Activated T-helper 2 cell treated with anti-CD3 and anti-CD28 coated beads, Interferon-gamma antibody, Interleukin-2, Interleukin-4, amounts not matched to agents 10 μg/mL and 5 μg/mL and 100 μg/mL, durations not matched to agents 14 hours and 24 hours and 36 hours (primary cell): ENCODE measurements at places on chromosomes 6 and 20.

GRCh38 chr6:3283641-3284435, 25.1 kb downstream of the PSMG4 start:
- no peak for DNase-seq
- H3K4me1 ChIP-seq = no peaks in the 10 kb centered on the region
- no peak overlapping the region for H3K27ac ChIP-seq
- H3K36me3 ChIP-seq = peaks cover 3% of the 10 kb centered on the region
- H3K4me3 ChIP-seq = no peak overlapping the region

- peaks cover 8% of the 10 kb centered on the region for H3K36me3 ChIP-seq
- peaks cover 46% of the 10 kb centered on the region for H3K4me1 ChIP-seq
These were observed 17.9 kb downstream of the RNF24 start for GRCh38 chr20:3997446-3997845.

GRCh38 chr6:138979365-138979764, 8.7 kb downstream of the REPS1 start:
- peaks cover 27% of the 10 kb centered on the region for H3K4me1 ChIP-seq
- peaks cover 3% of the 10 kb centered on the region for H3K36me3 ChIP-seq
- H3K4me3 ChIP-seq = no peak overlapping the region
- no peak for DNase-seq

GRCh38 chr6:162538643-162539064, 188.9 kb downstream of the PRKN start:
- H3K27me3 ChIP-seq = no peaks in the 10 kb centered on the region
- no peak overlapping the region for H3K4me3 ChIP-seq
- H3K36me3 ChIP-seq = no peaks in the 10 kb centered on the region
- H3K27ac ChIP-seq = no peak overlapping the region

- DNase-seq = no peak
- no peak overlapping the region for H3K27ac ChIP-seq
- no peaks in the 10 kb centered on the region for H3K27me3 ChIP-seq
- H3K36me3 ChIP-seq = peaks cover 81% of the 10 kb centered on the region
- peaks cover 59% of the 10 kb centered on the region for H3K4me1 ChIP-seq
- H3K4me3 ChIP-seq = no peak overlapping the region
These were observed 145.4 kb downstream of the NFATC2 start for GRCh38 chr20:51397137-51397536.

DNA sequence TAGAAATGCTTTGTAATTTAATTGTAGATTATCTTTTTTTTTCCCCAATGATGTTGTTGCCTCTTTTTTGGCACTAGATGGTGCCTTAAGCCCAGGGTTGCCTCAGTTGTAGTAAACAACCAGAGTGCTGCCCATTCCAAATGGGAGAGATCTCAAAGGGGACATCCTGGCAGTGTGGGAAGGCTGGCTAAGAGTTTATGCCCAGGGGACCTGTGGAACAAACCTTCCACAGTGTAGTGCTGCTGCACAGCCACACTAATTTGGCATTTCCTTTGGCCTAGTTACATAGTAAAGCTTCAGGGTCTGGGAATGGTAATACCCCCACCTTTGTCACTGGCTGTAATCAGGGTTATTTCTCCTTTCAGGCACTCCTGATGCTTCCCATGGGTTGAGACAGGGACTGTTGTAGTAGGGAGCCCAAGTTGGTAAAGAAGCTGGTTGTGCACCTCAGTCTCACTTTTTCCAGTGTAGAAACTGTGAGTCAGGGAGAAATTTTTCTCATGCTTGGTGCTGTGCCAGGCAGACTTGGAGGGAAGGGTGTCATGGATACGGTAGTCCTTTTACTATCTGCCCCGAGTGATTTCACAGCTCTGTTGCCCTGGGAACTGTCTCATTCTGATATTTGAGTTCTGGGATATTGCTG, 177.8 kb upstream of the ECI2 start:
- H3K4me1 ChIP-seq = no peaks in the 10 kb centered on the region
- no peaks in the 10 kb centered on the region for H3K36me3 ChIP-seq
- no peaks in the 10 kb centered on the region for H3K27me3 ChIP-seq
- H3K4me3 ChIP-seq = no peak overlapping the region
